ENCODE measurements at places on chromosomes 5 and 9.
A peak's percentile ranks its signal among the peaks of the same experiment; 100 is the strongest.

DNA sequence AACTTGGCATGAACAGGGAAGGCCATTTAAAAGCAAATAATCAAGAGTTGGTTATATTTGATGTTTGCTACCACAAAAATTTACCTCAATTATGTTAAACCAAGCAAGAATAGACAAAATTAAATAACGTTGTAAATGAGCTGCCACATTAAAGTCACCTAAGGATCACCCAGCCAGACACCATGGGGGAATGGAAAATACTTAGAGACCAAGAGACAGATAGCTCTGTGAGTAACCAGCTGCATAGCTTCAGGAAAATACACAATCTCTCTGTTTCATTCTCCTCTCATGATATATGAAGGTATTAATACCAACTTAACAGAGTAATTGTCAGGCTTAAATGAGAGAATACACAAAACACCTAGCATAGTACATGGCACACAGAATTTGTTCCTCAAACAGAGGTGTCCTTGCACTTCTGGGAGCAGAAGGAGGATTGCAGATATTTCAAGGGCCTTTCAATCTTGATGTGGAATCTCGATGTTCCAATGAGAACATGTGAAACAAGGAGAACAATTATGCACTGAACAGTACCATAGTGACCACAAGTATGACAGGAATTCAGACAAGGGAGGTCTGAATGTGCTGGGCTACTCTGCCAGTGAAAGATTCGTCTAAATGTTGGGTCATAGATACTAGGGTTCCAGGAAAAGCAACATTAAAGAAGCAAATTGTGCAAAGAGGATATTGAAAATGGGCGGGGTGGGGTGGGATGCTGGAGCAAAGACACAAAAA lies 18.6 kb downstream of the JAKMIP2 start:
- DNase-seq = no peak

DNA sequence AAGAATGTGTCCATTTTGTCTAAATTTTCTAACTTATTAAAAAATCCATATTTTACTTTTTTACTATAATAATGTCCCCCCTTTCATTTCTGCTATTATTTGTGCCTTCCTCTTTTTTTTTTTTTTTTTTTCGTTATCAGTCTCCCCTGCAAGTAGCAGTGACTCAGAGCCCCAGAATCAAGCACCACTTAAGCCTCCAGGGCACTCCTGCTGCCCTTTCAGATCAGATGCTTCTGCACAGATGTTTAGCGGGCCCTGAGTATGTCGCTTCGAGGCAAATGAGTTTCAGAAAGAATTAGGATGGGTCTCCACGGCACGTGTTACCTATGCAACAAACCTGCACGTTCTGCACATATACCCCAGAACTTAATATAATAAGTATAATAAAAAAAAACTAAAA lies 11.7 kb downstream of the MED7 start:
- DNase-seq = no peak

DNA sequence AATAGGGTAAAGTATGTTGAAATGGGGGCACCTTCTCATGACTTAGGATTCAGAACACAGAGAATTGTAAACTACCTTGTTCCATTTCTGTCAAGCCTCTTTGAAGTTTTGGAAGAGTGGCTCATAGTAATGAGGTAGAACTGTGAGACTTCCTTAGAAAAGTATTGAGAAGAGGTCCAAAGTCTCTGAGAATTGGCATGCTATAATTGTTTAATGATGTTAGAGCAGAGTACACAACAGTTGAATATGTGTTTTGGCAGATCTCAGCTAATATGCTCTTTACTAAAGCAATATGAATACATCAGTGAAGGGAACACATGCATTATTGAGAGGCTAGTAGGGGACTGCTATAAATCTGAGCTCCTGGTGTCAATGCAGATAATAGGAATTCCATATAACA lies 579.4 kb upstream of the RIOK2 start:
- no peak for DNase-seq

DNA sequence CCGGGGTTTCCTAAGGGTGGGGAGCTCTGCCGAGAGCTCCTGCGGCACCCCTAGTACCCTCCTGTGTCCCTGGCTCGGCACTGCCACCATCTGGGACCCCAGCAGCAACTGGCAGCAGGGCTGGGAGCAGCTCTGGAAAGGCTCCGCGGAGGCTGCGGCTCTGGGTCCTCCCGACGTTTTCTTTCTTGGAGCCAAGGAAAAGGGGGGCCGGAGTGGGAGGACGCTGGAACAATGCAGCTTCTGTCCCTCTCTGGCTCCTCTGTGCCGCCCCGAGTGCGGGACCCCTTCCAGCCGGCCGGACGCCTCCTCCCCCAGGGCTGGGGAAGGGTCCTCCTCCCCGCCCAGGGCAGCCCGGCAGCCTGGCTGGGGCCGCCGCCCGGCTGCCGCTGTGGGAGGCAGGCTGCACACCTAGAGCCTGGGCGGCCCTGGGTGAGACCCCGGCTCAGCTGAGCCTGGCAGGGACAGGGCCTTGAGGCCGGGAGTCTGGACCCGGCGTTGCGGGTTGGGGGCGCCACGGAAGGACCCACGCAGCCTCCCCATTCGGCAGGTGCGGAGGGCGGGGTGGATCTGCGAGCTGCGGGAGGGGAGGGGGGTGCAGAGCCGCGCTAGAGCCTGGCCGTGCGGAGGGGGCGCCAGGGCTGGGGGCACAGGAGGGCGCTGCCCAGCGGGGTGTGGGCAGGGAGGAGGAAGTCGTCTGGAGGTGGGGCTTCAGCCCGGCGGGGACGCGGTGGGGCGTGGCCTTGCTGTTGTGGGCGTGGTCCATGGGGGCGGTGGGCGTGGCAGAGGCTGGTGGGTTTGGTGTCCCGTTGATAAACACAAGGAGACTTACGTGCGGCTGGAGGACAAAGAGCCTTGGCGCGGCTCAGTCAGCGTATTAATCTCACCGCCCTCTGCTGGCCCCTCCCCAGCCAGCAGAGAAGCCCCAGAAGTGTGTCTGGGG lies 15.1 kb downstream of the GPSM1 start:
- DNase-seq = peak; percentile 80

- no peak for DNase-seq
Observed at GRCh38 chr9:107251756-107252322, 31.2 kb upstream of the RAD23B start.

- no peak for DNase-seq
Observed at GRCh38 chr9:75448281-75448680, 360.0 kb downstream of the OSTF1 start.

GRCh38 chr9:24296124-24296523 lies 249.6 kb downstream of the IZUMO3 start:
- no peak for DNase-seq

DNA sequence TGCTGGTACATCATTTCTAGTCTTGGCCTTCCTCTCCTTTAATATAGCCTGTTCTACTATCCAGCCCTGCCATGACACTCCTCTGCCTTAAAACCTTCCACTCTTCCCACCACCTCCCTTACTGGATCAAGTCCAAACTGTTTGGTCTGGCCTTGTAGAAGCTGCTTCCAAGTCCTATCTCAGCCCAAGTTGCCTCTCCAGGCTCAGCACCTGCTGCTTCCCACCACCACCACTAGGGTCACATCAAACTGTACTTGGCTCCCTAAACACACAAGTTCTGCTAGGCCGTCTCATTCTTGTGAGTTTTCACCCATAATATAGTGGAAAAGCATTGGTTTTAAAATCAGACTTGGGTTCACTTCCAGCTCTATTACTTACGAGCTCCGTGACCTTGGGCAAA lies 1.4 kb downstream of the NDUFA8 start:
- peak; percentile 33 for DNase-seq

DNA sequence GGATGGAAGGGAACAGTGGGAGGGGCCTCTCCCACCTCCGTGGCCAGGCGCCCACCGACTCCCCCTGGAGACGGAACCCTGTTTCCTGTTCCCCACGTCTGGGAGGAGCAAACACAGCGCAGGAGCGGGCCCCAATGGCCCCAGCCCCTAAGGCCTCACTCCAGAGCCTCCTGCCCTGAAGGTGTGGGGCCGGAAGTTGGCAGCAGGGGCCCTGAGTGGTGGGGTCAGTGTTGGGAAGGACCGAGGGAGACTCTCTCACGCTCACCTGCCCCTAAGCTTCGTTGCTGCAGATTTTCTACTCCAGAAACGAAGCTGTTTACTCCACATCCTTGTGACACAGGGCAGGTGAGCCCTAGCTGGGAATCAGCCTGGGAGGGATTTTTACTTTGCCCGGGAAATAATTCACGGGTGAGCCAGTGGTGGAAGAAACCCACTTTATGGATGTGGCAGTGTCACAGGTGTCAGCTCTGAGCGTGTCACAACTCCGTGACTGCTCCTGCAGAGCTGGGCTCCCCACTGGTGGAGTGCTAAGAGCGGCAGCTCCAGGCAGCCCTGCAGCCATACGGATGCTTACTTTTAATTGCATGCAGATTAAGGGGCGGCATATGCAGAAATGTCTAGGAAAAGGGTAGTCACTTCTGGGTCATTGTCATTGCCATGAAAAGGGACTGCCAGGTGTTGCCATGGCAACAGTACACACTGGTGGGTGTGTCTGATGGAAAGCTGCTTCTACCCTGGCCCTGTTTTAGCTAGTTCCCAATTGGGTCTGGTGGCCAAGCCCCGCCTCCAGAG lies 77.5 kb upstream of the OLFM1 start:
- no peak for DNase-seq

DNA sequence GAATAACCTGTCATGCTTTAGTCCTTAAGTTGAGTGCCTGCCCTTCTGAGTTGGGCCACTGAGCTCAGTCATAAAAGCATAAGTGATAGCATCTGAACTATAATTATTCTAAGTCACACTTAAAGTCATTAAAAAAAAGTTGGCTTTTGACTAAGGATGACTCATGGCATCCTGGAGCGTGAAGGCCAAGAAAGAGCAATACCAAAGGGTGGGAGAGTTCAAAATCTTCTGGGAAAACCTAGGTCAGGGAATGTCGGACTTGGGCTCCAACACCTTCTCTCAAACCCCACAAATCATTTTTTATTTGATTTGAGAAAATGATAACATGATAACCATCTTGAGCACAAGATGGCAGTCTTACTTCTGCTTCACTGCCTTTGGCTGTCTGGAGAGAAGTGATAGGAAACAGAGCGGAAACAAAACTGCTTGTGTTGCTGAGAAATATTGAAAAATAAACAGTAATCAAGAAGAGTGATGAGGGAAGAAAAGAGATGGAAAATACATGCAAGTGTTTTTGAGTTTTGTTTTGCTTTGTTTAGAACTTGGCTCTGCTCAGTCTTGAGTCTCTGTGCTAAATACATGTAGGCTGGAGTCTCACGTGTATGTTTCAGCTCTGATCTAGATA lies 16.9 kb upstream of the NTRK2 start:
- no peak for DNase-seq

DNA sequence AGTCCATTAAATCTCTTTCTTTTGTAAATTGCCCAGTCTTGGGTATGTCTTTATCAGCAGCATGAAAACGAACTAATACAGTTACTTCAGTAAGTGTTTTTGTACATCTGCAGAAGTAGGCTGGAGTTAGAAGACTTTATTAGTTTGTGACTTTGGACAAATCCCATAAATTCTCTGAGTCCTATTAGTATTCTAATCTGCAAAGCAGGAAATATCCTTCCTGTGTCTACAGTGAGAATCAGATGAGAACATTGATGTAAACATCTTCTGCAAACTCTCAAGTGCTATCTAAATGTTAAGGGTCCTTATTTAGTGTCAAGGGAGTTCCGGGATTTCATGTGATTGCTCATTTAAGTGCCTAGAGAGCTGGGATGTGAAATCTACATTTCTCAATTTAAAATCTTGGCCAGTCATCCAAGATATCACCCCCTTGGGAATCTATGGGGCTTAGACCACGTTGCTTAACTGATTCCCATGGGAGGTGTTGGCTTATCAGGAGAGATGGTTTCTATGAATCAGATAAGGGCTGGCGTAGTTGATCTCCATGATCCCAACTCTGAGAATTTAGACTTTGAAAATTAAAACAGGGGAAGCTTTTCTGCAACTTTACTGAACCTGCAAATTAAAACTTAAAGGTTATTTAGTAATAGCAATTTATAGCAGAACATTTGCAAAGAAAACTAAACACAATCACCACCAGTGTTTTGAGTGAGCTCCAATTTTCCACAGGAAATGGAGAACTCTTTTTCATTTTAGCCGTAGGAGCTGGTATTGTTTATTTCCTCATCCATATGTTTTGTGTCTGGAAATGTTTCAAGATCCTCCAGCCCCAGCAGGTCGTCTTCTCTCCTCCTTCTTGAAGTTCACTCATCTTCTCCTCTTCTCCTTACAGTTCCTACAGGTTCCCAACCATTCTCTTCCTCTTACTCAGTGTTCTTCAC lies 241.6 kb upstream of the CD180 start:
- no peak for DNase-seq

- no peak for DNase-seq
Observed at GRCh38 chr9:113998114-113998513, 80.0 kb downstream of the AMBP start.

DNA sequence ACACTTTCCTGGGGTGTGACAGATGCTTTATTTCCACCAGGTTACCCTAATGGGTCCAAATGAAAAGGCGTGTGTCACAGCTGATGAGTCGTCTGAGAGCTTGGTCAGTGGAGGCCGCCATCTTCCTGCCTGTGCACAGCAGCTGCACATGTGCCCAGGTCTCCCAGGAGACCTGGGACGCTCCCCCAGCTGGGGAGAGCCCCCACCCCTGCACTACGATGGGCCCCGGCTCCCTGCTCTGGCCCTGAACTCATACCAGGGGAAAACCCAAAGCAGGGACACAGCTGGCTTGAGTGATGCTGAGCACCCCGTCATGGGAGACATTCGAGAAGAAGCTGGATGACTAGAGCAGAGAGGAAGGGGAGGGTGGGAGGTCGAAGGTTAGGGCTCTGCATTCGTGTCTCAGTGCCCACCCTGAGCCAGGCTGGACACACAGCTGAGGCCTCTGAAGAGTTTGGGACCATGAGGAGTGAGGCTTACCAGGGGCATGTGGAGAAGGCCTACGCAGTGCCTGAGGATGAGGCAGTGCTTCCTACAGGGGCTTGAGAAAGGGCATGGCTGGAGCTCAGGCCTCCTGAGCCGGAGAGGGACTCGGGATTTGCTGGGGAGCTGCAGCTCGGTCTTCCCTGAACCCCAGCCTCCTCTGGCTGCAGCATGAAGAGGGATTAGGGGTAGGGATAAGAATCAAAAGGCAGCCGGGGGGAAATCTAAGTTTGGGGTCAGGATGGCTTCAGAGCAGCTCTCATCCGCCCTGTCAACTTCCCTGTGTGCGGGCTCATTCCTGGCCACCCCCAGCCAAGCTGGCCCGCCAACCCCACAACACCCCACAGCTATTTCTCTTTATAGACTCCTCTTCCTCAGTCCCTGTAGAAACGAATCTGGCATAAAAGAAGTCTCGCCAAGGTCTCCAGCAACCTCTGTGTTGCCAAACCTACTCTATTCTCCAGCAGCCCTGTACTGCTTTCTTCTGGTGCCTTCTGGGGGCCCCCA lies 42.2 kb upstream of the RNU6ATAC start:
- DNase-seq = no peak

GRCh38 chr9:118449554-118449953 lies 745.4 kb downstream of the TLR4 start:
- DNase-seq = no peak

DNA sequence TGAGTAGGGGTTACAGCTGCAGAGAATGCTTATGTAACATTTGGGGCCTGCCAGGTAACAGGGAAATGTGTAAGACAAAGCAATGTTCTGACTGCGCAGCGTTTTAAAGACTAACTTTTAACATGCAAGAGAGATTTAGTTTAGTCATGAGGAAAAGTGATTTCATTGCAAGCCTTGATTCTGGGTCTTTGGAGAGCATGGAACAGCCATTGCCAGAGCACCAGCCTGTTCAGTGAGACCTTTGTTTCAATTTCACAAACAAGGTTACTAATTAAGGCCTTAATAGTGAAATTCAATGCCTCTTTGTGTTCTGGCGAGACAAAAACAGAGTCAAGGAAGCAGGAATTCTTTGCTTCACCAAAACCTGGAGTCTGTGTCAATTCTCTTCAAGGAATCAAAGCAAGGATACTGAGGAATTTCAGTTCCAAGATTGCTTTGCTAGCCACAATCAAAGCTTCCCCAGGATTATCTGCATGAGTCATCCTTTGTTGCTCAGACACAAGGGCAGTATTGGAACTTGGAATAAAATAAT lies 14.4 kb downstream of the CKMT2 start:
- no peak for DNase-seq

Measured in GM19239 (cell line).